Hindlimb muscle (tissue), 1 donor: ENCODE measurements at places on chromosomes 5 and 9.
A peak's percentile ranks its signal among the peaks of the same experiment; 100 is the strongest.

GRCh38 chr9:110918316-110919049 lies 119.8 kb downstream of the LPAR1 start:
- DNase-seq, result no peak

- no peak for DNase-seq
These were observed 165.1 kb upstream of the SLC30A5 start for GRCh38 chr5:68928617-68929302.

DNA sequence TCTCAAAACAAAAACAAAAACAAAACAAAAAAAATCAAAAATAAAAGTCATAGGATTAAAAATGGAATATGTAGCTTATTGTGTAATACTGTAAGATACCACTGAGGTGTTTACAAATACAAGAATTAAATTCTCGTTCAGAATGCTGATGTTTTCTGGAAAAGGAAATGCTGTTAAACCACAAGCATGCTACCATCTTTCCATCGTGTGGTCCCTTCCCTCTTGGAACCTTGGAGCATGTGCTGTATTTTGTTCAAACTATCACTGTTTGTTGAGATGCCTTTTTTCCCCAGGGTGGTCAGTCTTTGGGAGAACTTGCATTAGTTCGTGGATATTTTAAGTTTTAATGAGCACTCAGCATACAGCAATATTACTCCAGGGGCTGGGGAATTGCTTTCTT lies 39.7 kb downstream of the SUB1 start:
- DNase-seq, result no peak

- no peak for DNase-seq
These were observed 123.5 kb downstream of the RASEF start for GRCh38 chr9:82939451-82939850.

DNA sequence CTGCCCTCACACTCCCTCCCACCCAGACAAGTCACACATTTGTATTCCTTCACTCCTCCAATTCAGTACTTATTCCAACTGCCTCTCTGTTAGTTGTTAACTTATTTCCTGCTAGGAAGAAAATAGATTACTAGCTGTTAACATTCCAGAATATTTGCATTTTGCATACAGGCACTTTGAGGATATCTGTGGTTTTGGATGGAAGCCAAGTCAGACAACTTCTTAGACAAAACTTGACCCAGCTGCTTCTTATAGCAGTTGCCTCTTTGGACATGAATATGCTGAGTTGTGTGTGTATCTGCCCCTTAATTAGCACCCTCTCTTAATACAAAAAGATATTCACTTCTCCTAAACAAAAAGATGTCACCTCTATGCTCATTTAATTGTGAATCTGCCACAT lies 1280.6 kb upstream of the ACO1 start:
- no peak for DNase-seq

- peak; percentile 20 for DNase-seq
These were observed 770.2 kb upstream of the FAM174A start for GRCh38 chr5:99765011-99765410.

- DNase-seq, result no peak
These were observed 121.6 kb downstream of the ADAMTSL1 start for GRCh38 chr9:18595597-18595996.
